HFF-Myc (cell line): ENCODE measurements at places on chromosomes 16 and 17.

- peak; percentile 88 for DNase-seq
These were observed 1.5 kb downstream of the CCL1 start for GRCh38 chr17:34361478-34362061.

- DNase-seq: no peak
These were observed 167.6 kb downstream of the CNTNAP4 start for GRCh38 chr16:76444832-76445231.

- no peak for DNase-seq
These were observed 727 bp upstream of the MBTPS1 start for GRCh38 chr16:84117494-84117843.

DNA sequence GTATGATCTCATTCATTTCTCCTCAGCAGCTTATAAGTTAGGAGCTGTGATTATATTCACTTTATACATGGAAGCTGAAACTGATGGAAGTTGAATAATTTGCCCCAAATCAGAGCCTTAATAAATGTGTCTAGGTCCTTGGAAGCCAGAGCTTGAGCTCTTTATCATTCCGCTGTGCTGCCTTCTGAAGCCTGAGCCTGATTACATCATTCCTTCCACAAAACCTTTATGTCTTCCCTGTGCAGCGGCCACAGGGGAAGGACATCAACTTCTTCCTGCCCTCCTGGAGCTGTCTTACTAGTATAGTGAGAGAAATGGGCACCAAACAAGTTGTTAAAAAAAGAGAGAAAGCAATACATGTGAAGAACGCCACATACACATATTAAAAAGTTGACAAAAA is 6.8 kb downstream of the TNRC6C start:
- no peak for DNase-seq

DNA sequence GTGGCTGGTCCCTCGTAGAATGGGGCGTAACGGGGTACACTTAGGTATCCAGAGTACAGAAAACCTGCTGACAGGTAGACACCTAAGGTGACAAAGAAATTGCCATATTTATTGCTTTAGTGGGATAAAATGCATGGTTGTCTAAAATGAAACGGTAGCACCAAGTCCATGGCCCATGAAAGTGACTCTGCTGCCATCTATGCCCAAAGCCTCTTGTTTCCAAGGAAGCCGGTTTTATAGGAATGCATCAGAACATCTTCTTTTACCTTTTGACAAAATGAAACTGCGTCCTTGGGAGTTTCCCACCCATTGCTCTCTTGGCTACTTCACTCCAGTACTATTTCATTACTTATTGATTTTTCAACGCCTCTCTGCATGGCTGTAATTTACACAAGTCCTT is 151.3 kb upstream of the ZFHX3 start:
- DNase-seq: no peak

- no peak for DNase-seq
These were observed 60.3 kb downstream of the IL21R start for GRCh38 chr16:27462200-27462845.

DNA sequence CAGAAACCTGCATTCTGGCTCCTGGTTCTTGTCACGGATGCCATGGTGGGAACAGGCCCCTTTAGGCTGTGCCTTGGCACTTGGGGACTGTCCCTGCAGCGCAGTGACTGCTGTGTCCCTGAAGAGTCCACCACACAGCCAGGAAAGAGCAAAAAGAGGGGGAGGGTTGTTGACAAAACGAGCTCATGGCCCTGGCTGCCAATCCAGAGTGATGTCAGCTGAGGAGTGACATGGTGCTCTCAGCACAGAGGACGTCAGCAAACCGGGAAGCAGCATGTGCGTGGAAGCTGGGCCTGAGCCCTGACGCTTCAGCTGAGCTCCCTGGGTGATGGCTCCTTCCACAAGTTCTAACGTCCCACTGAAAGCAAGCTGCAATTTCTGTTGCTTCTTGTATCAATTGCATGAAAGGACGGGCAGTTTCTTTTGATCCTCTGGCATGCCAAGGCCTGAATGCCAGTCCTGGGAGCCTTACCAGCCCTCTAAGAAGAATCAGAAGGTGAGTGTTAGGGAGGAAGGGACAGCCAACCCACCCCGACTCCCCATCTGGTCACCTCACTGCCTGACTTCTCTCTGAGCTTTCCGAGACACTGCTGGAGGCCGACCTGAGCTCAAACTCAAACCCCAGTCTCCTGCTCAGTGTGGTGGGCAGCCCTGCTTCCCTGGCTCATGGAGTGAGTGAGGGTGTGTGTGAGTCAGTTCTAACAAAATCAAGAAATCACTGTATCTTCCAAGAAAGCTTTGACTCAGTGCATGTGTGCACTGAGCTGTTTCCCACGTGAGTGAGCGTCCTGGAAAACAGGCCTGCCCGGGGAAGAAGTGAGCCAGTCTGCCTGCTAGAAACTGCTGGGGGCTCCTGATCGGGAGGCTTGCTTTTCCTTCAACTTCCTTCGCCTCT is 14.7 kb upstream of the WNT3 start:
- no peak for DNase-seq

- no peak for DNase-seq
These were observed 88.6 kb downstream of the AMFR start for GRCh38 chr16:56336711-56337110.

DNA sequence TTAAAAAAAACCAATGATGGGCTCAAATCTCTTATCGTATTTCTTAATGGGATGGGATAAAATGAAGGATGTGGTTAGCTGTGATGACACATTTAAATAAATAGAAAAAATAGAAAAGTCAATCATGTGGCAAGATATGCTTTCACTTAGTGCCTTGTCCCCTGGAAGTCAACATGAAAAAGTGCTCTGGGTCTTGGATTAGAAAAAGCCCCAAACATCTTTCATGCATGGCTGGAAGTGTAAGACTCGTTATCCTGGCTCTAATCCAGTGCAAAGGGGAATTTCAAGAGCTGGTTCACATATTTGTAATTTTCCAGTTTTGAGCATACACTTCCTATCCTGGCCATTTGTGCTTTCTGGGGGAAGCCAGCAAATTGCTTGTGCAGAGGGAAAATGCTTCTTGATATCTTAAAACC is 160.9 kb downstream of the MAP2K6 start:
- peak; percentile 59 for DNase-seq

GRCh38 chr16:55872130-55872529 is 3.0 kb downstream of the CES5A start:
- no peak for DNase-seq

DNA sequence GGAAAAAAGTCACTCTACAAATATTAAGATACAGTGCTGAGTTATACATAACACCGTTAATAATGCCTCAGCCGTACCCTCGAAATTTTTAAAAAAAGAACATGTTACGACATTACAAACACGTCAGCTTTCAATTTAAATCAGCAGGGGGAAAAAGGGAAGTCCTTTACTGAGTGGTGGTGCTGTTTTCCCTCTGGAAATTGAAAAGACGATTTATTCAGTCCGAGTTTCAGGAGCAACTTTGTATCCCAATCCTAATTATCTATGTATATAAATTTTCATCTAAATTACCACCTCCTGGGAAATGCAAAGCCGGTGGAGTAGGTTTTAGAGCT is 1.3 kb downstream of the NETO2 start:
- no peak for DNase-seq

GRCh38 chr16:3963886-3964685 is 83.6 kb upstream of the CREBBP start:
- no peak for DNase-seq

DNA sequence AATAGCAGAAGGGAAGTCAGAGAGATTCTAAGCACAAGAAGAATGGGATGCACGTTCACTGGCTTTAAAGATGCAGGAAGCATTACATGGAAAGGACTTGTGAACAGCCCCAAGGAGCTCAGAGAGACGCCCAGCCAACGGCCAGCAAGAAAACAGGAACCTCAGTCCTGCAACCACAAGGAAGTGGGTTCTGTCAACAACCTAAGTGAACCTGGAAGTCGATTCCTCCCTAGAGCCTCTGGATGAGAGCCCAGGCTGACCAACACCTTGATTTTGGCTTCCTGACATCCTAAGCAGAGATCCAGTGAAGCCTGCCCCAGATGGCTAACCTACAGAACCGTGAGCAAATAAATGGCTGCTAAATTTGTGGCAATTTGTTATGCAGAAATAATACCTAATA is 24.5 kb downstream of the GPR142 start:
- DNase-seq: no peak

GRCh38 chr16:71777329-71777728 is 31.3 kb downstream of the AP1G1 start:
- no peak for DNase-seq

DNA sequence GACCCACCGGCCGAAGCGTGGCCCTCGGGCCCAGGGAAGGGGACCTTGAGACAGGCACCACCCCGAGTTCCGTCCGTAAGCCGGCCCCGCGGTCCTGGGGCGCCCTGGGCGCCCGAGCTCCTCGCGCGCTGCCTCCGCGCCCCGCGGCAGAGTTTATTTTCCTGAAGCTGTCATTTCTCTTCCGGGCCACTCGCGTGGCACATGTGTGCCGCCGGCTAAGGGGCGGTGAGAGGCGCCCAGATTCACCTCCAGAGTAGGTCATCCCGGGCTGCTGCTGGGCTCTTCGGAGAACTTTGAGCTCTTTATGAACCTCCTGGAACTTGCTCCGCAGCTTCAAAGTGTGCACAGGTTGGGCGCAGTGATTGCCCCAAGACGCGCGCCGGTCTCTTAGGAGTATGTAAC is 489 bp downstream of the ZC3H18 start:
- DNase-seq: no peak

DNA sequence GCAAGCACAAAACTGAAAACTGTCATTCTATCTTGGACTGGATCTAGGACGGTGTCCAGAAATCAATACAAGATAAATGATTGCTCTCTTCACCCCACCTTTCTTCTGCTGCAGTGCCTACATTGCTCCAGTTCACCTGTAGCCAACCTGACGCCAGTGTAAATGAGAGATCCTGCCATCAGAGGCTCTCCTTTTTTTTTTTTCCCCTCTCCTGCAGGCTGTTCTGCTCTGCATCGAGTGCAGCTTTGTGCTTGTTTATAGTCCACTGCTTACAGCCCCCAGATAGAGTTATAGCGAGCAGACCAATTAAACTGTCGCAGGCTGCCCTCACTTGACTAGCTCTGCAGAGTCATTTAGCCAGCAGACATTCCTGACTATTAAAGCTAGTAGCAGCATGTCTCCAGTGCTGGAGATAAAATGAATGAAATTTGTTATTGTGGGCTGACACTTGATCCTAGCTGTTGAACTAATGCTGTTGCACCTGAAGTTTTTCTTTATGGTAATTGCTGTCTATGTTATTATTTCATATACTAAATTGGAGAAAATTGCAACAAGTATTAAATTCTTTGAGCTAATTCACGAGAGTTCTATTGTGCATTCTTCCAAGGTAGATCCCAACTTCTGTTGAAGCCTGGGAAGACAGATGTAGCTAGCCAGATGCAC is 257.1 kb downstream of the FTO start:
- no peak for DNase-seq

GRCh38 chr17:66564992-66565465 is 262.6 kb downstream of the PRKCA start:
- DNase-seq: no peak

DNA sequence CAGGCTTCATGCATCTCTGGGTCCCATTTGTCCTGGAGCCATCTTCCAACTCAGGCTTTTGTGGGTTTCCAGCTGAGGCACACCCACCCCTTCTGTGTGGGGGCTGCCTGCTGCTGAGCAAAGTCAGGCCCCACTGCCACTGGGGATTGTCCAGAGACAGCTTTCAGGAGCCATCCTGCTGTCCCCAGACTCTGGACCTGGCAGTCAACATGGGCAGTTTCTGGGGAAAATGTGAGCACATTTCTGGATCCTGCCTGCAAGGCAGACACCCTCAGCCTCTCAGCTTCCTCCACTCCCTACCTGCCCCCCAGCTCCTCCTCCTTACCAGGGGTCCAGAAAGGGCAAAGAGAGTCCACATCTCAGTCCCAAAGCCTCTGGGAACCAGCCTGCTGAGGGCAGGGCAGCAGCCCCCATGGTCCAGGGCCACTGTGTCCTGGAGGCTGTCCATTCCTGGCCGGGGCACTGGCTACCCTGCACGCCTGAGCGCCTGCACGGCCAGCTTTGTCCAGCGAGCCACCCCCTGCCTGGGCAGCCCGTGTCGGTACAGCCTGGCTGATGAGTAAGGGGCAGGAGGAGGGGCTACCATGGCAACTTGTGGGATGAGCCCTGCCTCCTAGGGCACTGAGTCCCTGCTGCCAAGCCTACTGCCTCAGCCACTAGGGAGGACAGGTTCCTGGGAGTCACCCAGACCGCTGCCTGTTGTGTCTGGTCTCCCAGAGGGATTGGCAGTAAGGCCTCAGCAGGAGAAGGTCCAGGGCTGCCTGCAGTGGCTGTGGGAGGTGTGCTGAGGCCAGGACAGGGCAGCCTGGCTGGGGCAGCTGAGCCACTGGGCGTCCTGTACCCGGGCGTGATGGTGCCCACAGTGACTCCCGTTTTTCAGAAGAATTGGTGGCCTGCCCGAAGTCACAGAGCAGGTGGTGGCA is at the start of gene SLC47A2:
Gene SLC47A2 (minus strand): TSS at position 477 of the 923 bp plus-strand sequence. CDS start 29 bp downstream, at position 448.
- no peak for DNase-seq

- no peak for DNase-seq
These were observed 76.5 kb downstream of the CYLD start for GRCh38 chr16:50818380-50818779.

GRCh38 chr16:945271-946047 is 25.3 kb downstream of the LMF1 start:
- no peak for DNase-seq

- no peak for DNase-seq
These were observed 127.2 kb upstream of the RCVRN start for GRCh38 chr17:10032118-10032852.

DNA sequence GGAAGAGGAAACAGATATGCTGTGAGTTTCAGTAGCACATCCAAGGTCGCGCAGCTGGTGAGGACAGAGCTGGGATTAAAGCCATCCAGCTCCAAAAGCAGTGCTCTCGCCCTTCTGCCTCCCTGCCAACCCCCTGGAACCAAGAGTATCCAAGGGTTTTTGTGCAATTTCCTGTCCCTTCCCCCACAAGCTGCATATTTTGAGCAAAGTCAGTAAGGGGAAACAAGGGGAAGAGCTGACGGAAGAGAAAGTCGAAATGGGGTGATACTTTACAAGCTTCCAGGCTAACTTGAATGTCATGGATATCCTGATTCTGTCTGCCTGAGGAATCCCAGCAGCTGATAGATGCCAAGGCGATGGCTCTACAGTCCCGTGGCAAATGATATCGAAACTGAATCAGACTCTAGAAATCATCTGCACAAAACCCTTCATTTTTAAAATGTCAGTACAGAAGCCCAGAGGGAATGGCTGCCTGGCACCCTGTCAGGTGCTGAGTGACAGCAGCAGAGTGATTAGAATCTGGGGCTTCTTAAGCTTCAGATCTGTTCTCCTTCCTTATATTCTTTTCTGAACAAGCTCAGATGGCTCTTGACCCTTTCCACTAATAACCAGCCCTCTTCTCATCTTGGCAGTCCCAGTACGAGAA is 42.9 kb upstream of the TEKT3 start:
- no peak for DNase-seq

DNA sequence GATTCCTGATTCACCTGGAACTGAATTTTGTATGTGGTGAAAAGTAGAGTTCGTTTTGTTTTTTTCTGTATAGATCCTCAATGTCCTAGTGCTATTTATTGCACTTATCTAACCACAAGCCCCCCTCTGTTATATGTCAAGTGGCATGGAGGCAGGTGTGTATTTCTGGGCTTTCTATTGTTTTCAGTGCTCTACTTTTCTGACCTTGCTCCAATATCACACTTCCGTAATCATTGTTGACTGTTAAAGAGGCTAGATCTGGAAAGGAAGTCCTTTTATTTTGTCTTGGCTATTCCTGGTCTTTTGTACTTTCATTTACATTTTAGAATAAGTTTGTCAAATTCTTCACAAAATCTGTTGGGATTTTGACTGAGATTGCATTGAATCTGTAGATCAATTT is 26.8 kb upstream of the FBXO47 start:
- no peak for DNase-seq

- no peak for DNase-seq
These were observed 3.2 kb upstream of the SNN start for GRCh38 chr16:11665071-11665491.
